CD4-positive, alpha-beta memory T cell (primary cell): ENCODE measurements at places on chromosomes 1 and 21. TPM values are rescaled to one million over a fixed set of nuclear protein-coding genes. Genes with fewer than 3 reads are reported as not detected.

DNA sequence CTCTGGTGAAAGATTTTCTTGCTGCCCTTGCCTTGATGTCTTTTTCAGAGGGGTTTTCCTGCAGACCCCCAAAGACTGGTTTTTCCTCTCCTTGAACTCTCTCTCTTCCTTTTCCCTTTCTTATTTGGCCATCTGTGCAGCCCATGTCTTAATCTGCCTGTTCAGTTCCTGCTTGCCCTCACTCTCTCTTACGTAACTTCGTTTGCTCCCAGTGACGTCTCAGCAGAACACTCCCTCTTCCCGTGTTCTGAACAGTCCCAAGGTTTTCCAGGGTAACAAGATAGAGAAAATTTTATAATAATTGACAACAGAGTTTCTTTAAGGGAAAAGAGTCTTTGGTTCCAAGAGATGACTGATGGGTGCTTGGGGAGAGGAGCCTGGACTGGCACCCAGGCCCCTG is 109.1 kb upstream of the LMO4 start:
- no peaks in the 10 kb centered on the region for H3K36me3 ChIP-seq
- no peak for DNase-seq
- no peak overlapping the region for H3K4me3 ChIP-seq
- no peaks in the 10 kb centered on the region for H3K4me1 ChIP-seq
- H3K27ac ChIP-seq, result no peak overlapping the region

GRCh38 chr1:20099533-20099932 is 19.8 kb downstream of the PLA2G2D start:
- DNase-seq, result no peak
- H3K4me1 ChIP-seq, result no peaks in the 10 kb centered on the region
- no peaks in the 10 kb centered on the region for H3K27me3 ChIP-seq
- H3K36me3 ChIP-seq, result no peaks in the 10 kb centered on the region

The PANK4 gene
- total RNA-seq, result 88.9 TPM

The PTAFR gene
- 1.2 TPM for total RNA-seq

DNA sequence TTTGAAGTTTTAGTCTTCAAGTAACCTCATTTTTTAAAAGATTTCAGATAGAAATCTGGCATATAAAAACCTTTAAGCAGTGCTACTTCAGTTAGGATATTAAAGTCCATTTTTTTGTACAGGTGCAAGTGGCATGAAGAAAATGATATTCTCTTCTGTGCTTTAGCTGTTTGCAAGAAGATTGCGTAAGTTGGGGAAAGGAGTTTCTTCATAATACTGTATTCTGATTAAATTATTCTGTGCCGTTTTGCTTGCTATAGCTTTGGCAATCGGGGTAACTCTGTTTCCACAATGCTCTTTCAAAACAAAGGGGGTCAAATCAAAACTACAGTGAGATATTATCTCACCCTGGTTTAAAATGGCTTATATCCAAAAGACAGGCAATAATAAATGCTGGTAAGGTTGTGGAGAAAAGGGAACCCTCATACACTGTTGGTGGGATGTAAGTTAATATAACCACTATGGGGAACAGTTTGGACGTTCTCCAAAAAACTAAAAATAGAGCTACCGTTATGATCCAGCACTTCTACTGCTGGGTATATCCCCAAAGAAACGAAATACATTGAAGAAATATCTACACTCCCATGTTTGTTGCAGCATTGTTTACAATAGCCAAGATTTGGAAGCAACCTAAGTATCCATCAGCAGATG is 27.1 kb downstream of the MAEL start:
- peaks cover 5% of the 10 kb centered on the region for H3K27me3 ChIP-seq
- no peak overlapping the region for H3K27ac ChIP-seq
- H3K4me1 ChIP-seq, result no peaks in the 10 kb centered on the region
- DNase-seq, result no peak
- no peak overlapping the region for H3K4me3 ChIP-seq
- no peaks in the 10 kb centered on the region for H3K36me3 ChIP-seq
